Esophagus muscularis mucosa (tissue), 4 donors: ENCODE measurements at places on chromosomes 7 and 10. TPM values are rescaled to one million over a fixed set of nuclear protein-coding genes. Genes with fewer than 3 reads are reported as not detected.

The VOPP1 gene
- total RNA-seq = 42.1 TPM

DNA sequence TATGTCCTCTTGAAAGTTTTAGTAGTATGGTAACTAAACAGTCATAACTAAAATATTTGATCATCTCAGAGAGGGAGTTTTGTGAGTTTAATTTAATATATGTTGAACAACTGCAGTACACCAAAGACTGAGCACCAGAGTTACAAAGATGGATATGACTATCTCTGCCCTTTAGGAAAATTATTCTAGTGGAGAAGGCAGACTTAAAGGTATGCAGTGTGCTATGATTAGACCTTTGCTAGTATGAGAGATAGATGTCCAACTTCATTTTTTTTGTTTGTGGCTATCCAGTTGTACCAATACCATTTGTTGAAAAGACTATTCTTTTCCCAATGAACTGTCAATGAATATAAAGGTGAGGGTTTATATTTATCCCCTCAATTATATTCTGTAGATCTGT, 33.4 kb downstream of the AKAP9 start:
- peaks cover 12% of the 10 kb centered on the region for H3K36me3 ChIP-seq
- no peaks in the 10 kb centered on the region for H3K4me1 ChIP-seq
- H3K4me3 ChIP-seq = no peak overlapping the region
- DNase-seq = no peak
- no peak overlapping the region for H3K27ac ChIP-seq

The ATG9B gene
- not detected for total RNA-seq

DNA sequence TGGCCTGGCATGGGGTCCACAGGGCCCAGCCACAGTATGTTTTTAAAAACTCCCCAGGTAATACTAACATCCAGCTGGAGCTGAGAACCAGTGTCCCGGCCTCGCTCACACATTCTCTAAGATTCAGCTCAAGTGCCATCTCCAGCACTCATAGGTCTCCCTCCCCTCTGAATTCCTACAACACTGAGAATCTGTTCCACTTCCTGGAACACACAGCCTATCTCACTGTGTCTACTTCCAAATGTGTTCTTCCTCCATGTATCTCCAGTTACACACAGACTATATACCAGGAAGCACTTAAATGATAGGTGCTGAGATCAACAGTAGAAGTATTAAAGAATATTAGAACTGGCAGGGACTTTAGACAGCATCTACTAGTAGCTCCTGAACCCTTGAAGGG, 10.7 kb downstream of the GOT1 start:
- no peak overlapping the region for H3K27ac ChIP-seq
- no peaks in the 10 kb centered on the region for H3K27me3 ChIP-seq
- no peak overlapping the region for H3K4me3 ChIP-seq
- H3K4me1 ChIP-seq = peaks cover 2% of the 10 kb centered on the region
- DNase-seq = no peak
- peaks cover 25% of the 10 kb centered on the region for H3K36me3 ChIP-seq

The NCAPG2 gene
- total RNA-seq = 4.5 TPM

The OR2A7 gene
- not detected for total RNA-seq

DNA sequence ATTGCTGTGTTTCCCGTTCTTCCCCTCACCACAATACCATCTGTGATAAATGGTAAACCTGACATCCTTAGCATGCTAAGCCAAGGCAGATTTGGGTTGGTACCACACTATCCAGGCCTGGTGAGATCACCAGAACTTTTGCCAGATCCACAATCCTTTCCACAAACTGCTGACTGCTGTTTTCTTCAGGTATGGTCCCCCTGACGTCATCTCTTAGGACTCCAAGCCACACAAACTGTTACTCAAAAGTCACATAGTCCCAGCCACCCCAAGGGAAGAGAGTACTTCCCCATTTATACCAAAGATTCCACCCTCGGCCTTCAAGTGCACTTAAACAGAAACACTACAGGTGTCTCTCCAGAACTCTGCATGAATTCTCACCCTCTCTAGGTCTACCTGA, 34.8 kb downstream of the SLC25A13 start:
- H3K27ac ChIP-seq = no peak overlapping the region
- no peaks in the 10 kb centered on the region for H3K27me3 ChIP-seq
- DNase-seq = no peak
- no peaks in the 10 kb centered on the region for H3K36me3 ChIP-seq
- H3K4me1 ChIP-seq = peaks cover 16% of the 10 kb centered on the region

The CALU gene
- 188 TPM for total RNA-seq

The LIPJ gene
- total RNA-seq = not detected

- H3K27me3 ChIP-seq = no peaks in the 10 kb centered on the region
- H3K4me3 ChIP-seq = no peak overlapping the region
- no peak for DNase-seq
- H3K36me3 ChIP-seq = no peaks in the 10 kb centered on the region
- no peak overlapping the region for H3K27ac ChIP-seq
Measured at GRCh38 chr10:95125582-95125981, 56.3 kb upstream of the CYP2C8 start.

DNA sequence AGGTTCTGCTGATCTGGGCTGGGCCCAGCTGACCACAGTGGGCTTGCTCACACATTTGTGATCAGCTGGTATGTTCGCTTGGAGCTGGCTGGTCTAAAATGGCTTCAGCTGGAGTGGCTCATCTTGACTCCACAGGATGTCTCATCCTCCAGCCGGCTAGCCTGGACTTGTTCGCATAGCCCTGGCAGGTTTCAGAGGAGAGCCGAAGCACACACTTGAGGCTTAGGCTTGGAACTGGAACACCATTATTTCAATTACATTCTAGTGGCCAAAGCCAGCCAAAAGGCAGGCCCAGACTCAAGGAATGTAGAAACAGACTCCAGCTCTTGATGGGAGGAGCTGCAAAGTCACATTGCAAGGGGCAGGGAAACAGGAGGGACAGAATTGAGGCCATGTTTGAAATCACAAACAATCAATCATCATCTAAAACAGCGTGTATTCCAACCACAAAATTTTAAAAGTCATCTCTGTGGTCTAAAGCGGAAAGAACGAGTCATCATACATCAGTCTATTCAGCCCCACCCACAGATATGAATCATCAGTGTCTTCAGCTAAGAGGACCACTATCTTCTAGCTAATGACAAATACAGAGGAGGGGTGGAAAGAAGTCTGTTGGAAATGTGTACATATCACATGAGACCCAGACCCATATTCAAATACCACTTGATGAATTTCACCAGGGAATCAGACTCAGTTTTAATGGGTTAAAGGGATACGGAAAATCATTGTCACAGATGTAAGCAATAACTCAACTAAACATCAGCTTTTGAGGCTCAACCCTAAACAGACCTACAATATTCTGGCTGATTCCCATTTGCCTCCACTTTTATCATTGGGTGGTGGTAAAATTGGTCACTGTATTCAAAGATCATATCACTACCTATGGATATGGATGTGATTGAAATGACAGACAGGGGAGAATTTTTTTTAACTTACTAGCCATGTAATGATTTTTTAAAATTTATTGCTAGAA, 139.0 kb upstream of the MKLN1 start:
- H3K36me3 ChIP-seq = no peaks in the 10 kb centered on the region
- H3K4me3 ChIP-seq = no peak overlapping the region
- DNase-seq = no peak
- H3K4me1 ChIP-seq = peaks cover 28% of the 10 kb centered on the region

GRCh38 chr10:123997486-123998196, 95.8 kb downstream of the CHST15 start:
- peaks cover 36% of the 10 kb centered on the region for H3K4me1 ChIP-seq
- peak overlapping the region; percentile 37 for H3K27ac ChIP-seq

The WNT8B gene
- not detected for total RNA-seq

DNA sequence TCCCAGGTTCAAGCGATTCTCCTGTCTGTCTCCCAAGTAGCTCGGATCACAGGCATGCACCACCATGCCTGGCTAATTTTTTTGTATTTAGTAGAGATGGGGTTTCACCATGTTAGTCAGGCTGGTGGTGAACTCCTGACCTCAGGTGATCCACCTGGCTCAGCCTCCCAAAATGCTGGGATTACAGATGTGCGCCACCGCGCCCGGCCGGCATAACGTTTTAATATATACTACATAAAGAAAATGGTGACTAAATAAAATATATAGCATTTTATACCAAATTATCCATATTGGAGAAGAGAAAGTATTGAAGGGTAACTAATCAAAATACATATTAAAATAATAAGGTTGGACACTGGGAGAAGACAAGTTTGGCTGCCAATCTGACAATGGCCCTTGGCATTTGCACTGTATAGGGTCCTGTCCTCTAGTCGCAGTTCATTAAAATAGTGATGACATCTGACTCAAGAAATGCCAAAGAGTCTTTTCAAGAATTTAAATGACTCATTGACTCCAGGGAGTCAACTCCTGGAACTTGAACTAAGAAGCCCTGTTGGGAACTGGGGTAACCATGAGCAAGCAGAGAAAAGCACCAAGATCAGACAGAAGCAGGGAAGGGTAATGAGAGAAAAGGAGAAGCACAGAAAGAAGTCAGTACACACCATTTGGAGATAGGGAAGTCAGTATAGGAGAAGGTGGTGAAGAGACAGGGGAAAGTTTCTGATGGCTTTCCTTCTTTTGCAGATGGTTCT, 91.1 kb downstream of the CH25H start:
- no peaks in the 10 kb centered on the region for H3K36me3 ChIP-seq
- no peaks in the 10 kb centered on the region for H3K27me3 ChIP-seq
- no peak for DNase-seq

DNA sequence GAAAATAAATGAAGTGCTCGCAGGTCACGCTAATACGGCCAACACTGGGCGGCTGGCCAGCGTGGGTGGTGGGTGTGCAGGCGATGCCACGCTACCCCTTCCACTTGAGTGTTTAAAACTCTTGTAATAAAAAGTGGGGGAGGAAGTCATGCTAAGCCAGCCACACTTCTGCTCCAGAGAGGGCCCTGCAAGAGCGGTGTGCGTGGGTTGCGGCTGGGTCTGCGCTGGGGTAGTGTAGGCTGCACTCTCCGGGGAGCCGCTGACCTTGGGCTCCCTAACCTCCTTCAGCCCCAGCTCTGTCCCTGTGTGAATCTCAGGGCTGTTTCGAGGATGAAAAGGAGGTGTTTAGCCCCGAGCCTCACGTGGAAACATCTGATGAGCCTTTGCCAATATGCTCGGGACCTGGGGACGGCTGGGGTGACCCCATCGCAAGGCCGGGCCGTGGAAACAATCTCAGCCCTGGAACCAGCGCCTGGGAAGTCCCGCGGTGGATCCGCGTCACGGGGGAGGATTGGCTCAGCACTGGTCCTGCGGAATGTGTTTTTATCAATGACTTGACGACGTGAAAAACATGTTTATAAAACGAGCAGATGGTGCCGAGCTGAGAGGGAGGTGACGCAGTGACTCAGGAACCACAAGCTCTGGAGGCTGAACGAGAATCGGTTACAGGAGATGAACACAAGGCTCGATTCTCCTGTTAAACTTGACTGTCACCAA, 278.5 kb downstream of the DNAJB6 start:
- no peak overlapping the region for H3K4me3 ChIP-seq
- no peaks in the 10 kb centered on the region for H3K36me3 ChIP-seq
- DNase-seq = no peak
- no peaks in the 10 kb centered on the region for H3K27me3 ChIP-seq
- no peak overlapping the region for H3K27ac ChIP-seq
- H3K4me1 ChIP-seq = peaks cover 21% of the 10 kb centered on the region

The ELAPOR2 gene
- 19.3 TPM for total RNA-seq

- H3K36me3 ChIP-seq = no peaks in the 10 kb centered on the region
- no peaks in the 10 kb centered on the region for H3K4me1 ChIP-seq
- H3K4me3 ChIP-seq = no peak overlapping the region
- peak; percentile 88 for DNase-seq
- H3K27me3 ChIP-seq = no peaks in the 10 kb centered on the region
Measured at GRCh38 chr10:80371467-80371866, 14.9 kb downstream of the DYDC2 start.

DNA sequence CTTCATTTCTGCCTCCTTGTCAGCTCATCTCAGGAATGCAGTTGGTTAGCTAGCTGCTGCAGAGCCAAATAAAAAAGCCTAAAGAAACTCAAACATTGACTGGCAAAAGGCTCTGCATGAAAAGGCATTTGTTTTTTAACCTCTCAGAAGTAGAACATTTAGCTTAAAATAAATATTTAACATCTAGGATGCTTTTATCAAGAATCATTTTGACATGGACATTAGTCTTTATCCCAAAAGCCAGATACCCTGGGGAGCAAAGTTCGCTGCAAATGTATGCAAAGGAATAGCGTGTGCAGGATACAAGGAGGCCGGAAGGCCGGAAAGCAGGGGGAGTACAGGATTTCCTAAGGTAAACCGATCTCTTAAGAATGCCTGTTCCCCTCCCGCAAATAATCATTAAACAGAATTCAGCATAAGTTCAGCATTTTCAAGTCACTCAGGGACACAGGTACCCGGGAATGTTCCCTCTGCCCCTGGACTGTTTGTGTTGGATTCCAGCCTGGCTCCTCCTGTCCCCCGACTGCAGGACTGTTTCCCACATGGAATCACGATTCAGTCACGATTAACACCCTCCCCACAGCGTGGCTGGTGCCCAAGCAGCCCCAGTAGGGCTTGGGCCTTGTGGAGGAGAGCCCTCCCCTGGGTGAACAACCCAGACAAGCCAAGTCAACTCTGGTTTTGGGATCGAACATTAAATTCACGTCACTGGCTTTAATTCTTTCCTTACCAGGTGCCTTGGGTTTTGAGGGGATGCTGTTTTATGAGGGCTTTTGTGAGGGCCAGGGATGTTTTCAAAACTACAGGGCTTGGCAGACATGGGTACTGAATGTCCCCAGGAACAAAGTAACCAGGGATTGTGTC, 97.8 kb downstream of the HIPK2 start:
- DNase-seq = no peak
- H3K4me3 ChIP-seq = no peak overlapping the region
- H3K27me3 ChIP-seq = no peaks in the 10 kb centered on the region
- no peaks in the 10 kb centered on the region for H3K36me3 ChIP-seq
- peaks cover 45% of the 10 kb centered on the region for H3K4me1 ChIP-seq
- H3K27ac ChIP-seq = peak overlapping the region; percentile 78

DNA sequence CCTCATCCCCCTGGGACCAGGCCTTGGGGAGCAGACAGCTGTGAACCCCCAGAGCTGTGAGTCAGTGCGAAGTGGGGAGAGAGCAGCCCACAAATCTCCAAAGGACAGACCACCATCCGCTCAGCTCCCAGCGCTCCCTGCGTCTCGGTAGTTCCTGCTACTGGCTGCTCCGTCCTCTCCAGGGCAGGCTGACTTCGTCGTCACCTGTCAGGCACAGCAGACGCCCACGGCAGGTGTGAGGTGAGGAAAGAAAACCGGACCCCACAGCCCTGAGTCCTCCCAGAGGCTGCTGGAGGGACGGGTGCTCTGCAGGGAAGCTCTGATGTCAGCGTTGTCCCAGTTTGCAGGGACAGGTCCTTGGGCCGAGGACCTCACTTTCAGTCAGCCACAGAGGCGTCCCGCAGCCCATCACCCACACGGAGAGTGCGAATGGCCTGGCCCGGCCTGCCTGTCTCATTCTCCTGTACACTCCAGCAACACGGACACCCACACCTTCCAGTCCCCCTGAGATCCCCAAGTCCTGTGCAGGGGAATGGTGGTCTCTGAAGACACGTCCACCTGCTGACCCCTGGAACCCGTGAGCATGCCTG, 95.2 kb downstream of the DNAJB6 start:
- no peaks in the 10 kb centered on the region for H3K36me3 ChIP-seq
- H3K4me1 ChIP-seq = peaks cover 11% of the 10 kb centered on the region
- H3K27me3 ChIP-seq = no peaks in the 10 kb centered on the region

- no peak for DNase-seq
- no peaks in the 10 kb centered on the region for H3K4me1 ChIP-seq
- H3K27me3 ChIP-seq = no peaks in the 10 kb centered on the region
- no peak overlapping the region for H3K4me3 ChIP-seq
- H3K27ac ChIP-seq = no peak overlapping the region
Measured at GRCh38 chr7:134440067-134440466, 18.8 kb downstream of the AKR1B1 start.

The SORCS1 gene
- total RNA-seq = 9.6 TPM

- peak; percentile 53 for DNase-seq
- H3K4me3 ChIP-seq = no peak overlapping the region
- no peaks in the 10 kb centered on the region for H3K36me3 ChIP-seq
- H3K4me1 ChIP-seq = peaks cover 19% of the 10 kb centered on the region
Measured at GRCh38 chr7:142800699-142801260, 30.0 kb downstream of the PRSS2 start.
